ENCODE measurements at places on chromosomes 7 and 10.

DNA sequence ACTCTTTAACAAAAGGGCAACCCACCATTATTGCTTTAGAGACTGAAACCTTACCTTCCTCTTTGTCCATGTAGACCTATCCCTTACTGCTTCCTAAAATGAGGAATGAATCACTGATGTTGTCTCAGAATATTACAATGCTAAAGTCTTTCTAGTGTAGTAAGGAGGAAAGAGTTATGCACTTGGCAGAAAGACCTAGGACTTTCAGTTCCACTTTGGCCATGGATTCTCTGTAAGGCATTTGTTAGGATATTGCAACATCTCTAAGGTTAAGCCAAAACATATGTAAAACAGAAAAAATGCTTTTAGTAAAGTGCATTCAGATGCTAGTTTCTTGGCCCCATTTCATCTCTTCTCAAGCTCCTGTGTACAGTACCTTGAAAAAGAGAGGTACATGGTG is 230.9 kb downstream of the PARD3 start:
- DNase-seq = no peak

GRCh38 chr7:105876091-105876963 is at the start of gene ATXN7L1:
Gene ATXN7L1 (minus strand): TSS chr7:105876599. CDS start chr7:105876558, 41 bp downstream.
- DNase-seq = peak; percentile 62

DNA sequence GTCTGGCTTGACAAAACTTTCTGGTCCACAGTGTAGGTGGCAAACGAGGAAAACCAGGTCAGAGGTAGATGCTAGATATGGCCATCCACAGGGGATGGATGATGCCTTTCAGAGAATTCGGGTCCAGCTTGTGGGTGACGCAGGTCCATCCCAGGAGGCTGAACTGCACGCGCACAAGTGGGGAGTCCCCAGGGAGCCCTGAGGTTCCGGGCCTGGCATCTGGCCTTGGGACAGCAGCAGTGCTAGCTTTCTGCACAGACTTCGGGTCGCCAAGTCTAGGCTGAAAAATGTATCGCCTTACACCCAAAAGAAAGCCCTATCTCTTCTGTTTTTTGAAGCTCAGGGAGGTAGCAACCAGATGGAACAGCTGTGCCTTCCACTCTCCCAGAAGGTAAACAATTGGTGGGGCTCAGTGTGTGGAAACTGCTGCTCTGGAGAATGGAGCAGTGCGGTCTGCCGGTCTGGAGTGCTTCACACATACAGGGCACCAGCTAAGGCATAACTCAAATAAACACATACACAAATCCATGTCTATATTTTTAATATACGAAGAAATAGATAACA is 119.3 kb upstream of the ACBD5 start:
- DNase-seq = peak; percentile 59

- DNase-seq = no peak
Measured at GRCh38 chr7:6917258-6917657, 91.2 kb upstream of the CCZ1B start.

DNA sequence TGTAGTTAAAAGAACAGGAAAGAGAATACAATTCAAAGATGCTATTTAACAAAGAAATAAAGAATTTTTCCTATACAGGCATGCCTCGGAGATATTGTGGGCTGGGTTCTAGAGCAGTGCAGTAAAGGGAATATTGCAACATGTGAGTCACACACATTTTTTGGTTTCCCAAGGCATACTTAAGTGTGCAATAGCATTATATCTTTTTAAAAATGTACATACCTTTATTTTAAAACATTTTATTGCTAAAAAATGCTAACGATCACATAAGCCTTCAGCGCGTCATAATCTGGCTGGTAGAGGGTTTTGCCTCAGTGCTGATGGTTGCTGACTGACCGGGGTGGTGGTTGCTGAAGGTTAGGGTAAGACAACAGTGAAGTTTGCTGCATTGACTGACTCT is 54.4 kb downstream of the ESYT2 start:
- no peak for DNase-seq

- no peak for DNase-seq
Measured at GRCh38 chr7:13421776-13422175, 567.7 kb downstream of the ETV1 start.

GRCh38 chr10:17188644-17189172 is 12.8 kb downstream of the TRDMT1 start:
- no peak for DNase-seq

GRCh38 chr7:97845622-97846203 is 26.5 kb downstream of the ASNS start:
- DNase-seq = no peak

- no peak for DNase-seq
Measured at GRCh38 chr7:124257638-124258308, 224.9 kb upstream of the TMEM229A start.

DNA sequence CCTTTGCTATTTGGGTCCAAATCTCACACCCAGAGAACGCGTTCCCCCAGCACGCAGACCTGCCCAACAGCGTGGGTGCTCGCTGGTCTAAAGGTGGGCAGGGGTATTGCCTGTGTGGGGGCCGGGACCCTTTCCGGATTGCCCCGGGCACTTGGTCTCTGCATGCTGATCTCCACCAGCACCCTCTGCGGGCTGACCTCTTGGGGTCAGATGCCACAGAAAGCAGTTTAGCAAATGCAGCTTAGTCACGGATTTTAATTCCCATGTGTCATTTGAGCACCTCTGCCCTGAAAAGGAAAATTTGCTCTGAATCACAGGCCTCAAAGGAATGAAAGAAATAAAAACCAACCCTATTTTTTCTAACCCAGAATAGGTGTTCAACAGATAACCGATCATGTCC is 46.7 kb downstream of the PKD1L1 start:
- DNase-seq = no peak

DNA sequence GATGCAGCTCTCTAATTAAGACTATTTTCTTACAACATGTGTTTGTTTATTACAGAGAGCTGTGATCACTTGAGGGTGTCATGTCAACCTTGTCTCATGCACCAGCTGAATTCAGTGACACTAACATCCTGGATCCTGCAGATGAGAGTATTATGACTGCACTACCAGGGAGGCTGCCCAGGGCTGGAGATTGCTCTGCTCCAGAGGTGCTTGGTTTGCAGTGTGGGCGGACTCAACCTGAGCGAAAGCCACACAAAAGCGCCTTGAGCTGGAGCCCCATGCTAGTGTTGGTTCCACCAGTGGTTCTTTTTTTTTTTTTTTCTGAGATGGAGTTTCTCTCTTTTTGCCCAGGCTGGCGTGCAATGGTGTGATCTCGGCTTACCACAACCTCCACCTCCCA is 33.8 kb upstream of the ATXN7L1 start:
- DNase-seq = no peak

DNA sequence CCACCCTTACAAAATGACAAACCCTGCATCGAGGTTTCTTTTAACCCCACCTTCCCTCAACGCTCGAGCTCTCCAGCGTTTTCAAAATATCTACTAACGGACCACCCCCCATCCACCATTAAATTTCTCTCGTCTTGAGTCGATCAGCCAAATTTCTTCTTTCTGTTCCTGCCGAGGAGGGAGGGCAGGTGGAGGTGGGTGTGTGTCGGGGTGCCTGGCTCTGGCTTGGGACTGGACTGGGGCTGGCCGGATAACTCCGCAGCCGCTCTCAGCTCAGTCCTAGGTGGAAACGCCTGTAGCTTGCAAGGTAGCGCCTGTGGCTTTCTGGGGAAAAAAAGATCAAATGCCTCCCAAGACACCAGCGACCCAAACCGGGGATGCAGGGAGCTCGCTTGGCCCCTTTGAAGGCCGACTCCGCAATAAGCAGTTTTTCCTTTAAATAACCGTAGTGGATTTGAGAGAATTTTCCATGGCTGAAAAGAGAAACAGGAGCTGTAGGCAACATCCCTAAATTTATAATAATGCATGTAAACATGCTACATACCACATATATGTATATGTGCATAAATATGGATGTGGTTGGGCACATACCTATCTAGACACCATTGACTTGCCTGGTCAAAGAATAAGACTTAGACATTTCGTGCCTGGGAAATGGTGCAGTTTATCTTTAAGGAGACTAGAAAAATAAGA is 1.9 kb upstream of the TMEM178B start:
- DNase-seq = peak; percentile 40

GRCh38 chr10:48762064-48763042 is 77.7 kb downstream of the WDFY4 start:
- no peak for DNase-seq

DNA sequence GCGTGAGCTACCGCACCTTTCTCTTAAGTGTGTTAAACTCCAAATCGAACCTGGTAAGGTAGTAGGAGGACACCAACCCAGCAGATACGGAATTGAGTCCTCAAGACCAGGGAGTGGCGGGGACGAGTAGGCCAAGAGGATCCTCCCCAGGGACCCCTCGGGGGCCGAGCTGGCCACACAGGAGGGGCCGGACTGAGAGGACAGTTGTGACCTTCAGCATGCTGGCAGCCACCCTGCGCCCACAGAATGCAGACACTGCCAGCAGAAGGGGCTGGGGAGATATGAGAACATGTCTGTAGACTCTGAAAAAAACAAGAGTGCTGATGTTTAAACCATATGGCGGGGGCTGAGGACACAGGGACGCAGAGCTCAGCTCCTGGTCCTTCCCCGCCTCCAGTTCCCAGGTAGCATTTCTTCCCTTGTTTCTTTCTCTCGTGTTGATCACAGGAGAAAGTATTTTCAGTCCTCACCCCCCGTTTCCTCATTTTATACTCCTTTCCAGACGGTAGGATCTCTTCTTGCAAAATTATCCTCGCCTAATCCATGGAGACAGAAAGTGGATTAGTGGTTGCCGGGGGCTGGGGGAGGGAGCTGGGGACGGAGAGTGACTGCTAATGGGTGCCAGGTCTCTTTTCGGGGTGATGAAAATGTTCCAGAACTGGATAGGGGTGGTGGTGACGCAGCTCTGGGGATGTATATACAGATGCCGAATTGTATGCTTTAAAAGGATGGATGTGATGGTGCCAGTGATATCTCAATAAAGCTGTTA is 11.5 kb upstream of the UNCX start:
- DNase-seq = no peak

DNA sequence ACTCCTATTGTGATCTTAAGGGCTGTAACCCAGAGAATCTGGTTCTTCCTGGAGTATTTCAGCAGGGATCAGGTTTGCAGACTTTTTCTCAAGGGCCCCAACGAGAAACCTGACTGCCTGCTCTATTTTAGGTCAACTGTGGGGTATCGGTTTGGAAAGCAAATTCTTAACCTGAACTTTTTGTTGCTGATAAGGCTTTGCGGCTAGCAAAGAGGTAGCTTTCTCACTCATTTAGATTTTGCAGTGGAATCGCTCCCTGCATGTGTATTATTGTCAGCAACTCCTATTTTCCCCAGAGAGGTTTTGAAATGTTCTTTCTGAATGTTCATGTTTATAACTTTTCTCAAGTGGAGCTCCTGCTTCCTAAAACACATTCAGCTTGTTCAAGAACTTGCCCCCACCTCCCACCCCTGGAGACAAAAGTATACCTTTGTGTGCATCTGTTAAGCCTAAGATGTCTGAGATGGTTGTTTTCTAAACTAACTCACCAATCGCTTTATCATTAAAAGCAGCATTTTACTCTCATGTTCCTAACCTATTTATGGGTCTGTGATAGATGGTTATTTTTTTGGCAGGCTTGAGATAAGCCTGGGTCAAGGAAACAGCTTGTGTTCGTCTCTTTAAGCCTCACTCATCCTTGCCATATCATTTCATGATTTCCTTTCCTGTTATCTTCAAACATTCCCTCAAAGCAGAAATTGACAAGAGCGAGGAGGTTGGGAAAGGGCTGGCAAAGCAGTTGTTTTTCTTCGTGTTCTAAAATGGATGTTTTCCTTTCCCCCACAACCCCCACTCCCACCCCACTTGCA is 129.8 kb downstream of the BAMBI start:
- no peak for DNase-seq

DNA sequence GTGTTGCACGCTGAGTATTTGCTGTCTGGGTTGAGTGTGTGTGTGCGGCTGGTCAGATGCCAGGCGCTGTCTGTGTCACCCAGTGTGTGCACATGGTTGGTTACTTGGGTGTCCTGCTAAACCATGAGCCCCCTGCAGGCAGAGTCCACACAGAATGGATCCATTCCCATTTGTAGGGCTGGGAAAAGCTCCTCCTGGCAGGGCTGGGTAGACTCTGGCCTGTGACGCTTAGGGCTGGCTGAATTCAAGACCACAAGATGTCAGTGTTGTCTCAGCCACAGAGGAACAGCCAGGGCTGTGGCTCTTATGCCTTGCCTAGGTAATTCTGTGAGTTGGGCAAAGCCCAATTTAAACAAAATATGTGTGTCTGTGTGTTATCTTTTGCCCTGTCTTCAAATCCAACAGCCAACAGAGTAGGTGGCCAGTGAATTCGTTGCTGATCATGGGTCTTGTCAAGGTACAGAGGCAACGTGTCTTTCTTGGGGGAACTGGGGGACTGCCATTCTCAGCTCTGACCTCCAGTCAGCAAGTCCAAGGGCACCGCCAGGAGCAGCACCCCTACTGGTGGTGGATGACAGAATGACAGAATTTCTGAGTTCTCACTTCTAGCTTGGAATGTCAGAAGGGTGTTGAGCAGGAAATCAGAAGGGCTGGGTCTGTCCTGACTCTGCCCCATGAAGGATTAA is 285.1 kb downstream of the CCSER2 start:
- DNase-seq = peak; percentile 52

DNA sequence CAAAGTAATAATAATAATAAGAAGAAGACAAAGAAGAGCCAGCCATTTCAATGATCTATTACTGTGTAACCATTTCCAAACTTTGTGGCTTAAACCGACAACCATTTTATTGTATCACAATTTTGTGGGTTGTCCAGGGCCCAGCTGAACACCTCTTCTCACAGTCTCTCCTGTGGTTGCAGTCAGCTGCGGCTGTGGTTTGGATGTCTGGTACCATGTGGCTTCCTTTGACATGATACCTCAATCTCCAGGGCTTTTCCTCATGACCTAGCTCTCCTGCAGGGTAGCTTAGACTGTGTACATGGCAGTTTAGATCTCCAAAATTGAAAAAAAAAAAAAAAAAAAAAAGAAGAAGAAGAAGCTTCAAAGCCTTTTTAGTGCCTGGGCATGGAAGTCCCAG is 72.6 kb upstream of the NFKB2 start:
- DNase-seq = no peak

GRCh38 chr7:99794585-99795502 is 10.9 kb upstream of the CYP3A4 start:
- DNase-seq = no peak

GRCh38 chr7:74231232-74231590 is 21.4 kb downstream of the LAT2 start:
- no peak for DNase-seq

- DNase-seq = no peak
Measured at GRCh38 chr7:75968561-75969001, 25.8 kb downstream of the TMEM120A start.

DNA sequence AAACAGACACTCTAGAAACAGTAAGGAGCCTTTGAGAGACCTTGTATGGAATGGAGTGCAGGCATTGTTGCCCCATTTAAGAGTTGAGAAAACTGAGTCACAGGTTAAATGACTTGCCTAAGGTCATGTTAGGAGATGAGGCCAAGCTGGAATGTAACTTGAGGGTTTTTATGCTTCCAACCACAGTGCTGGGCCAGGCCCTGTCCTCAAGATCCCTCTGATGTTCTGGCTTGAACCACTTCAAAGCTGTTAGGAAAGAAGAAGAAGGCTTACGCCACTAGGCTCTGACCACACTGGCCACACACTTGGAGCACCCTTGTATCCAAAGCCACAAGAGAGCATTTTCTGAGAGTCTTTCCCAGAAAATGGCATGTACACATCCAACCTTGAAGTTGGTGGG is 42.7 kb downstream of the PLAU start:
- no peak for DNase-seq

All from NCI-H524 treated with DMSO at 0.1 percent for 48 hours (cell line).